Inflammatory macrophage treated with lipopolysaccharide for 4 hours (primary cell): ENCODE measurements at places on chromosomes 7 and 10.

DNA sequence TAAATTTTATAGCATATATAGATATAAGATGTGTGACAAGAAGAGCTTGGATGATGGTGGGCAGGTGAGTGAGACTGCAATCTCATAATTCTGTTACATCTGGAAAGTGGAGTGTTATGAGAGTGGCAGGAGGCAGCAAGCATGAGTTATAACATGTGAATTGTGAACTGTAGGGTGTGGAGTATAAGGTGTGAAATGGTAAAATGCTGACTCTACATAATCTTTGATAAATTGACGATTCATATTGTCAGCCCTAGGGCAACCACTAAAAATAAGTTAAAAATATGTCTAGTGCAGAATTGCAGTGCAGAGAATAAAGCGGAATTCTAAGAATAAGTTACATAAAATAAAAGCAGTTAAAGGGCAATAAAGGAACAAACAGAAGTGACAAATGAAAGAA is 74.8 kb upstream of the AKR1E2 start:
- DNase-seq, result no peak

- DNase-seq, result no peak
Measured at GRCh38 chr10:14396411-14397048, 65.8 kb upstream of the FRMD4A start.

GRCh38 chr10:114479836-114480235 is 75.5 kb upstream of the AFAP1L2 start:
- DNase-seq, result no peak

GRCh38 chr10:14456870-14457266 is 126.1 kb upstream of the FRMD4A start:
- no peak for DNase-seq

GRCh38 chr10:82811621-82812020 is 936.6 kb downstream of the NRG3 start:
- DNase-seq, result peak; percentile 2

- DNase-seq, result peak; percentile 90
Measured at GRCh38 chr10:89384474-89385340, 6.9 kb downstream of the IFIT1B start.

- DNase-seq, result no peak
Measured at GRCh38 chr7:24227603-24228359, 56.2 kb upstream of the NPY start.

GRCh38 chr7:135514856-135515255 is 5.0 kb upstream of the CNOT4 start:
- DNase-seq, result no peak

- DNase-seq, result no peak
Measured at GRCh38 chr7:134463751-134464150, 4.9 kb upstream of the AKR1B1 start.

GRCh38 chr10:45227456-45227855 is 88.0 kb downstream of the OR13A1 start:
- peak; percentile 52 for DNase-seq

DNA sequence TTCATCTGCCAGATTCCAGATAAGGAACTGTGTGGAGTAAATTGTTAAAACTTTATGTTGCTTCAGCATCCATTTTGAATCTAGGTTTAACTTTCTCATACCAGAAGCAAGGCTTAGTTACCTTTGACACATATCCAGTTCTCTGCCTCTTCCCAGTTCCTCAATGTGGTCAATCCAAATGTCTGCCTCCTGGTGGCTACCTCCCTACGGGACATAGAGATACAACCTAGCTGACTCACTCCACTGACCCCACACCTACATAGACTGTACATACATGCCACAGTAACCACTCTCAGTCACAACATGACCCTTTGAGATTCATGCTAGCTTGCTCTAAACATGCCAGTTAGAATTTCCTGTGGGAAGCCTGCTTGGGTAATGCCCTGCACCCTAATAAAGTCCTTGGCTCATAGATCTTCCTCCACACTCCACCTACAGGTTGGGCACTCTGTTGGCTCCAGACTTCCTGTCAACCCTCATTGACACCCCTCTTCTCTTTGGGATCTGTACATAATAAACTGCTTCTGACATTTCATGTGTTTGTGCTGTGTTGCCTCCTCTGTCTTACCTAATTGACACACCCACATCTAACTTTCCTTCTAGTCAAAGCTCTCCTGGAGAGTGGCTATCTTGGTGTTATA is 278.1 kb downstream of the HTR7 start:
- no peak for DNase-seq

- DNase-seq, result peak; percentile 13
Measured at GRCh38 chr10:106189292-106189691, 975.2 kb downstream of the SORCS1 start.

- DNase-seq, result peak; percentile 46
Measured at GRCh38 chr10:79072994-79073645, 4.4 kb downstream of the ZMIZ1 start.

- DNase-seq, result peak; percentile 86
Measured at GRCh38 chr7:129072479-129073011, 17.6 kb upstream of the TNPO3 start.

DNA sequence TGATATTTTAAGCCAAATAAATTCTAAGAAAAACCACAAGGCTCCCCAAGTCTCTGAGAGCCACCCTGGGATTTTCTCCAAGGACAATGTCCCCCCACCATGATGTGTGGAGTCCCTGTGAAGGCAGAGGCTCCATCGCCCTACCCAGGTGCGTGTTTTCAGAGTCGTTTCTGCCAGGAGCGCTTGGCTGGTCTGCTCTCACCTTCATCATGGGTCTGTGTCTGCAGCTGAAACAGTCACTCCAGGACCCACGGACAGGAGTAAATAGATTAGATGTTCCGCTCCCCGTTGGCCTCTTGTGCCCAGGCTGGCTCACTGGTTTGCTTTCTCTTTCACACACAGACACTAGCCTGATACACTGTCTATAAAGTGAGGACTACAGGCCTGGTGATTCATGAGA is 217.5 kb downstream of the SFMBT2 start:
- DNase-seq, result no peak

GRCh38 chr10:22690158-22690557 is 24.2 kb downstream of the PIP4K2A start:
- DNase-seq, result no peak

DNA sequence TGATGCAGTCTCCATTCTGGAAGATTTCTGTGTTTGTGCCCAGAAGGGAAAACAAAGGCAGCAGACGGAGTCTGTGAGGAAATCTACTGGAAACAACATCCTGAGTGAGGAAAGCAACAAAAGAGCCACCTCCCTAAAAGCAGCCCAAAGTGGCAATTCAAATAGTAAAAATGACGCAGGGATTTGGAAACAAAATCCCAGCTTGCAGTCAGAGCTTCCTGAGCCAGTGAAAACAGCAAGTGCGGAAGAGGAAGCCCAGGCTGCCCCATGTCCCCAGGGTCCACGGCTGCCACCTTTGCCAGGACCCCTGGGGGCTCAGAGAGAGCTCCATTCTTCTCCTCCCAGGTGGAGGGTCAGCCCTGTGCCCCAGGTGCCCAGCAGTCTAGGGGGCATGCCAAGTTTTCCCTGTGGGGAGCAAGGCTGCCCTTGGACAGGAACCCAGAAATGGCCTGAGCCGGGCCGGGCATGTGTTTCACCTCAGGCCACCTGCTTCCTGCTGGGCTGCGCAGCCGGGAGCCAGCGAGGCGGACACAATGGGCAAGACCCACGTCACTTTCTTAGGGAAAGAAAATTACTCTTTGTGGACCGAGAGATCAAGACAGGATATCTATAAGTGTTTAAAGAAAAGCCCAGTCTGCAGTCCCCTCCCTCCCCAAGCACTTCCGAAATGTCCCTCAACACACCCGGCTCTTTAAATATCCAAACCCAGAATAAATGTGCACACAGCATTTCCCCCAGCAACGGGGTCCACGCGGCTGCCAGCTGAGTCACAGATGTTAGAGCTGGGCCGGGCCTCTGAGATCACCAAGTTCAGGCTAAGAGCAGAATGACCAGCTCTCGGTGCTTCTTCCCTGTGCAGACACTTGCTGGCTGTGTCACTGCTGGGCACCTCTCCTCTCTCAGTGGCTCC is 231.1 kb downstream of the ARHGAP12 start:
- peak; percentile 84 for DNase-seq

GRCh38 chr7:131071786-131072504 is 255.7 kb upstream of the MKLN1 start:
- peak; percentile 65 for DNase-seq

GRCh38 chr7:29609162-29610037 is 45.8 kb downstream of the PRR15 start:
- no peak for DNase-seq

GRCh38 chr7:117195361-117196029 is 127.4 kb downstream of the WNT2 start:
- peak; percentile 13 for DNase-seq

GRCh38 chr7:78074713-78075112 is 276.1 kb downstream of the PHTF2 start:
- DNase-seq, result no peak

DNA sequence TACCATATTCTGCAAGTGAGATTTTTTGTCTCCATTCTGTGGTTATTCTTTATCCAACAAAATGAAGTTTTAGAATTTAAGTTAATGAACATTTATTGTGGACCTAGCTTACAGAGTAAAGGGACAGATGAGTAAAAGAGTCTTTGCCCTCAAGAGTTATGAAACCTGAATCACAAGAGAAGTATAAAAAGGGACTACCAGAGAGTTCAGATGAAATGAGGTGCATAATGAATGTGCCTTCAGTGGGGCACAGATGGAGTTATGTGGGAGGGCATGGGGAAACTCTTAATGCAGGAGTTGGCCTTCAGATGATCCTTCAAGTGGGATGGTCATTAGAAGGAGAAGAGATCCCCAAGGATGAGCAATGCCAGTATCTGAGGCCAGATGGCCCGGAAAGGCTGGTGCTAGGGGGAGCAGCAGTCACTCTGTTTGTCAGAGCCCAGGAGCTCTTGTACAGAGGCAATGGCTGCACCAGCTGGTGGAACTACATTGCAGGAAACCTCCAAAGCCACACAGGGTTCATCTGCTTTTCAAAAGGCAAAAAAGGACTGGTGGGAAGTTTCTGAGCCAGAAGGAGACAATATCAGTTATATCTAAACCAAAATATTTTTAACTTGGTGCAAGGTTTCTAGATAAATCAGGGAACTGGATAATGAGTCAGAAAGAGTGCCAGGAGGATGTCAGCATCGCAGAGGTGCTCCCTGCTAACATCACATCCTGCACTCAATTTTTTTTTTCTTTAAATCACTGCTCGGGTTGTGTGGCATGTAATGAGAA is 162.0 kb downstream of the KLF6 start:
- DNase-seq, result no peak

GRCh38 chr10:112842832-112843360 is 107.2 kb upstream of the TCF7L2 start:
- no peak for DNase-seq

DNA sequence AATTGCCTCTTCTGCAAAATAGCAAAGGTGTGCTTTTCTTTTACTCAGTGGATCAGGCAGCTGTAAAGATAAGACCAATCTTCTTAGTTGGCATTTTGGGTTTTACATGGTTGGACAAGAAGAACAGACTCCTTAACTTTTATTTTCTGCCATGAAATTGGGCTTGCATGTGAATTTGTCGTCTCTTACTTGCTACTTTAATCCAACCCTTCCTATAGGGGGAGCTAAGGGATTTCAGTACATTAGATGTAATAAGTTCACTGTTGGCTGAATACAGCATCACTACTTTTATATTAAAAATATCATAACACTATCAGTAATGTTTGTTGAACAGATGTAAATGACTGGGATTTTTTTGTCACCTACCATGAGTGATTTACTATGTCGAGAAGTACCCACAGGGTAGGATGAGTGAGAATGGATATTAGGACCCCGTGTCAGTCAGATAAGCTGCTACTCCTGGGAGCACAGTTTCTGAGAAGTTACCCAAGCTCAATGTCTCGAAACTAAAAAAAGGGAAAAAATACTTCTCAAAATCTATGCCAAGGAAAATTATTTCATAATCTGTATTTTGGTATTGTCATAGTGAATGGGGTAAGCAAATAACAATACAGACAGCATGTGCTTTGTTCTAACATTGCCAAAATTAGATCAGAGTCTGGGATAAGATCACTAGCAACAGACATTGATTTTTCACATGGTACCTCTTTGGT is 127.4 kb upstream of the AGR3 start:
- peak; percentile 91 for DNase-seq

DNA sequence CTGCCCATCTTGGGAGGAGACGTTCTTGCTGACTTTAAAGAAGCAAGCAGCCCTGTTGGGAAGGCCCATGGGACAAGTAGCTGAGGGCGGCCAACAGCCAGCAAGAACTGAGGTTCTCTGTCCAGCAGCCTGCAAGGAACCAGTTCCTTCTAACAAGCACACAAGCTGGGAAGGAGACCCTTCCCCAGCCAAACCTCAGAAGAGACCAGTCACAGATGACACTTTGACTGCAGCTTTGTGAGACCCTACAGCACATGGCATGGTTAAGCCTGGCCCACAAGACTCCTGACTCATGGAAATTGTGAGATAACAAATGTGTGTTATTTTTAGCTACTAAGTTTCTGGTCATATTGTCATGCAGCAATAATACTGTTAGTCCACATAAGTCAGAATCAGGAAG is 99.9 kb downstream of the PRLHR start:
- DNase-seq, result peak; percentile 9

- no peak for DNase-seq
Measured at GRCh38 chr7:80278737-80279136, 144.1 kb downstream of the GNAI1 start.

- DNase-seq, result no peak
Measured at GRCh38 chr7:107966711-107967110, 36.2 kb downstream of the LAMB1 start.

DNA sequence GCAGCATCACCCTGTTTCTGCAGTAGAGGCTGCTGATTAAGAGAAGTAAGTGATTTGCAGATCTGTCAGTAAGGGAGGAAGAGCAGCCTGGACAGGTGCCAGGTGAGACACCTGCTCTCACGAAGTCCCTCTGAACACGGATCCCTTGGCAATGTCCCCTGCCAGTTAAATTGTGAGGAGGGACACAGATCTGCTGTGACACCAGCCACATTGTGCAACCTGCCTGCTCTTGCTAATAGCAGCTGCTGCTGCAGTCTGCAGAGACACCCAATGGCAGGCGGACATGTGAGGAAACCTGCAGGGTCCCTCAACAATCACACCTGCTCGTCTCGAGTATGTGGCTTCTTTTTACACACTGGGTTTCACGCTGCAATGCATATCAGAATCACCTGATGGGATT is 31.9 kb downstream of the ANXA11 start:
- DNase-seq, result no peak

- DNase-seq, result no peak
Measured at GRCh38 chr10:3102720-3103427, 35.5 kb downstream of the PFKP start.

GRCh38 chr10:117360994-117361667 is 14.1 kb downstream of the PDZD8 start:
- no peak for DNase-seq
